ENCODE measurements at places on chromosomes 1 and 21. TPM values are rescaled to one million over a fixed set of nuclear protein-coding genes. Genes with fewer than 3 reads are reported as not detected.

LCE3B gene
- not detected for total RNA-seq

- peak; percentile 55 for DNase-seq
Measured at GRCh38 chr1:91611483-91611917, 110.8 kb downstream of the CDC7 start.

GRCh38 chr1:154895798-154896197 is 25.7 kb upstream of the KCNN3 start:
- no peak for DNase-seq

- no peak for DNase-seq
Measured at GRCh38 chr1:37537378-37537777, 16.7 kb downstream of the SNIP1 start.

ATP5PB gene
- total RNA-seq = 320 TPM

C2CD2 gene
- total RNA-seq = 8.6 TPM

APCS gene
- not detected for total RNA-seq

DNA sequence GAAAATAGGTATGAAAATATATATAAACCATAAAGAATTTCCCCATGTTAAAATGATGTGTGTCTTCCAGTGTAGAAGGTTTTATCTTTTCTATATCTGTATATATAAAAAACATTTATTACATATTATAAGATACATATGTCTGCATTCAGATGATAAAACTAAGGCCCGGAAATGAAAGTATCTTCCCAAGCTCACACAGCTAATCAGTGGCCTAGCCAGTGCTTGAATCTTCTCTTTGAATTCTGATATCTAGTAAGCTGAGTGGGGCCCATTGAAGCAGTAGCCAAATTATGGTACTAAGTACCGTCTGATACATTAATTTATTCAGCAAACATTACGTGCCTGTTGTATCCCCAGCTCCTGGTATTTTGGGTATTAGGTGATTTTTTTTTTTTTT is 28.6 kb downstream of the UCK2 start:
- no peak for DNase-seq

Measured in hepatocyte (in vitro differentiated cells).